ENCODE measurements at places on chromosomes 6 and 20. TPM values are rescaled to one million over a fixed set of nuclear protein-coding genes. Genes with fewer than 3 reads are reported as not detected.

MAS1 gene
- total RNA-seq = not detected

VSX1 gene
- 4.2 TPM for total RNA-seq

NOX3 gene
- not detected for total RNA-seq

KIF25 gene
- total RNA-seq = 0.72 TPM

SLC17A3 gene
- not detected for total RNA-seq

GGTLC1 gene
- not detected for total RNA-seq

C6orf15 gene
- not detected for total RNA-seq

ANKEF1 gene
- 3.7 TPM for total RNA-seq

EFCAB8 gene
- not detected for total RNA-seq

FAM217A gene
- total RNA-seq = not detected

PRSS16 gene
- total RNA-seq = 0.57 TPM

STX16 gene
- total RNA-seq = 57.3 TPM
